A375 (cell line): ENCODE measurements at places on chromosomes 11 and 22. TPM values are rescaled to one million over a fixed set of nuclear protein-coding genes. Genes with fewer than 3 reads are reported as not detected.

The TPBGL gene
- total RNA-seq: not detected in 2 replicates

The CNGA4 gene
- not detected in 2 replicates for total RNA-seq

The SHANK3 gene
- 0.29 and 0.30 TPM in 2 replicates for total RNA-seq

The KRTAP5-10 gene
- total RNA-seq: not detected in 2 replicates

The MMP13 gene
- 0.24 and 0.26 TPM in 2 replicates for total RNA-seq

The MS4A3 gene
- not detected in 2 replicates for total RNA-seq

The SPDYC gene
- not detected in 2 replicates for total RNA-seq

The CRYBB2 gene
- 0.15 TPM in 1 of 2 replicates, not detected in the other for total RNA-seq

The LRP4 gene
- 2.8 and 3.2 TPM in 2 replicates for total RNA-seq

The OR52A1 gene
- total RNA-seq: not detected in 2 replicates

The ACCS gene
- total RNA-seq: 16.4 and 19.2 TPM in 2 replicates

The E2F8 gene
- 3.0 and 5.0 TPM in 2 replicates for total RNA-seq

The MYO7A gene
- 0.49 and 0.88 TPM in 2 replicates for total RNA-seq

The GUCY1A2 gene
- total RNA-seq: 0.04 and 0.13 TPM in 2 replicates

The TTC36 gene
- 0.38 and 2.7 TPM in 2 replicates for total RNA-seq

The USP2 gene
- 1.3 and 1.8 TPM in 2 replicates for total RNA-seq

The IFITM5 gene
- not detected in 2 replicates for total RNA-seq

The OOSP4B gene
- not detected in 2 replicates for total RNA-seq

The LAYN gene
- total RNA-seq: not detected in 2 replicates

The ESRRA gene
- 60.7 and 66.5 TPM in 2 replicates for total RNA-seq

The RGL4 gene
- not detected in 2 replicates for total RNA-seq

The CHKB gene
- 19.5 and 20.7 TPM in 2 replicates for total RNA-seq

The SYT9 gene
- not detected in 2 replicates for total RNA-seq
